Thoracic aorta endothelial cell (primary cell): ENCODE measurements at places on chromosomes 1 and 21. TPM values are rescaled to one million over a fixed set of nuclear protein-coding genes. Genes with fewer than 3 reads are reported as not detected.

CCDC30 gene
- 0.53 and 0.72 TPM in 2 replicates for total RNA-seq

GPATCH2 gene
- total RNA-seq, result 22.8 and 29.9 TPM in 2 replicates

AMPD1 gene
- not detected in 2 replicates for total RNA-seq

TMEM61 gene
- not detected in 2 replicates for total RNA-seq

WNT2B gene
- 3.1 and 3.4 TPM in 2 replicates for total RNA-seq

GPR3 gene
- 0.80 and 2.1 TPM in 2 replicates for total RNA-seq

ZNF697 gene
- 18.0 and 22.2 TPM in 2 replicates for total RNA-seq

OR2T11 gene
- not detected in 2 replicates for total RNA-seq

HAO2 gene
- total RNA-seq, result not detected in 2 replicates

PHTF1 gene
- 62.2 and 72.9 TPM in 2 replicates for total RNA-seq

KRTAP7-1 gene
- not detected in 2 replicates for total RNA-seq

NR1I3 gene
- not detected in 2 replicates for total RNA-seq

GFI1 gene
- 0.07 and 0.27 TPM in 2 replicates for total RNA-seq

KRTAP13-2 gene
- not detected in 2 replicates for total RNA-seq

RORC gene
- 0.13 TPM in 1 of 2 replicates, not detected in the other for total RNA-seq

CCDC17 gene
- 1.7 TPM in 2 replicates for total RNA-seq

CFHR1 gene
- total RNA-seq, result not detected in 2 replicates

B3GALT6 gene
- 20.5 and 27.3 TPM in 2 replicates for total RNA-seq

LINGO4 gene
- not detected in 2 replicates for total RNA-seq

PDPN gene
- total RNA-seq, result not detected in 2 replicates

CGN gene
- 0.93 and 1.7 TPM in 2 replicates for total RNA-seq

GPR161 gene
- 15.3 and 19.8 TPM in 2 replicates for total RNA-seq

KRTAP13-3 gene
- not detected in 2 replicates for total RNA-seq

KRTAP11-1 gene
- total RNA-seq, result not detected in 2 replicates

ID3 gene
- total RNA-seq, result 191 and 227 TPM in 2 replicates

TLCD4 gene
- 0.13 and 0.14 TPM in 2 replicates for total RNA-seq

B4GALT2 gene
- 63.6 and 74.7 TPM in 2 replicates for total RNA-seq

LDLRAD1 gene
- not detected in 2 replicates for total RNA-seq

CENPL gene
- 26.6 and 35.8 TPM in 2 replicates for total RNA-seq

ZFP69B gene
- 3.7 and 4.5 TPM in 2 replicates for total RNA-seq

OPRD1 gene
- not detected in 2 replicates for total RNA-seq

RHEX gene
- total RNA-seq, result not detected in 2 replicates

ASPM gene
- total RNA-seq, result 85.8 and 148 TPM in 2 replicates

UBQLN4 gene
- total RNA-seq, result 28.6 and 32.5 TPM in 2 replicates

NBPF4 gene
- total RNA-seq, result not detected in 2 replicates

MEGF6 gene
- 13.4 and 24.7 TPM in 2 replicates for total RNA-seq

FAM3B gene
- total RNA-seq, result not detected in 2 replicates

GPR37L1 gene
- total RNA-seq, result not detected in 2 replicates

MYCL gene
- total RNA-seq, result 2.1 and 3.0 TPM in 2 replicates

NR5A2 gene
- 11.3 and 27.8 TPM in 2 replicates for total RNA-seq

NPL gene
- total RNA-seq, result 1.3 and 1.7 TPM in 2 replicates

FCRL5 gene
- not detected in 2 replicates for total RNA-seq

TEX38 gene
- not detected in 2 replicates for total RNA-seq

LCE1D gene
- not detected in 2 replicates for total RNA-seq

HPDL gene
- 4.7 and 9.7 TPM in 2 replicates for total RNA-seq

ECM1 gene
- 0.57 and 0.93 TPM in 2 replicates for total RNA-seq

SH3BGR gene
- 0.27 and 0.43 TPM in 2 replicates for total RNA-seq

KIFAP3 gene
- 22.0 and 23.9 TPM in 2 replicates for total RNA-seq

MASP2 gene
- 0.07 TPM in 1 of 2 replicates, not detected in the other for total RNA-seq

KCNE2 gene
- total RNA-seq, result not detected in 2 replicates

PBX1 gene
- total RNA-seq, result 7.0 and 9.2 TPM in 2 replicates

VASH2 gene
- 0.14 and 0.27 TPM in 2 replicates for total RNA-seq

S100A9 gene
- not detected in 2 replicates for total RNA-seq

ASTN1 gene
- total RNA-seq, result not detected in 2 replicates

DR1 gene
- 62.9 and 66.3 TPM in 2 replicates for total RNA-seq

TFB2M gene
- 28.7 and 29.9 TPM in 2 replicates for total RNA-seq

ASCL5 gene
- not detected in 2 replicates for total RNA-seq
